ENCODE measurements at places on chromosomes 11 and 22.

GRCh38 chr11:87038235-87038977 is 672 bp downstream of the TMEM135 start:
- DNase-seq: no peak

DNA sequence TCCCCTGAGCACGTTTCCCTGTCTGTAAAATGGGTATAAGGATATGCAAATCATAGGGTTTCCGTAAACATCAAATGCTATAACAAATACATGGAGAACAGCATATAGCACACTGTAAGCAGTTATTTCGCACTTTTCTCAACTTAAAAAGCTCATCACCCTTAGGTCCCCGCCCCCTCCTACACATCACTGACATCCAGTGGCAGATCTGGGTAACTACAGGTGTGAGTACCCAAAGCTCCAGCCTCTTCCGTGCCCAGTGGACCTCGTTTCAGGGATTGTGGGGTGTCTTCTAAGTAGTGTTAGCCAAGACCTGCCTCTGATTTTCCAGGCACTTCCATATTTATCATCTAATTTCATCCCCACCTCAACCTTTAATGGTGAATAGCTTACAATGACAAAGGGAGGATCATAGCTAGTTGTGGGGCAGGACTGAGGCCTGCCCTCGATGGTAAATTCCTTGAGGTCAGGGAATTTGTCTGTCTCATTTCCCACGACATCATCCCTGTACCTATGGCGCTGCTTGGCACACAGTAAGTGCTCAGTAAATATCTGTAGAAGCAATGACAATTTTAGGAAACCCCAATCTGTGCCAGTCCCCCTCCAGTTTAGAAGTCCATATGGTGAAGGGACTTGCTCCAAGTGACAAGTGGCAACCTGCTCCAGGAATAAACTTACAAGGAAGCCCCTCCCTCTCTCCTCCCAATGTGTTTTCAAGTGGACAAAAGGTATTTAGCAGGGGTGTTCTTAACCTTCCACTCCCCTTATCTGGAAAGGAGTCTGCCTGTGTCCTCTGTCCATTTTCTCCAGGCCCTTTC is 340.5 kb downstream of the TENM4 start:
- peak; percentile 71 for DNase-seq

DNA sequence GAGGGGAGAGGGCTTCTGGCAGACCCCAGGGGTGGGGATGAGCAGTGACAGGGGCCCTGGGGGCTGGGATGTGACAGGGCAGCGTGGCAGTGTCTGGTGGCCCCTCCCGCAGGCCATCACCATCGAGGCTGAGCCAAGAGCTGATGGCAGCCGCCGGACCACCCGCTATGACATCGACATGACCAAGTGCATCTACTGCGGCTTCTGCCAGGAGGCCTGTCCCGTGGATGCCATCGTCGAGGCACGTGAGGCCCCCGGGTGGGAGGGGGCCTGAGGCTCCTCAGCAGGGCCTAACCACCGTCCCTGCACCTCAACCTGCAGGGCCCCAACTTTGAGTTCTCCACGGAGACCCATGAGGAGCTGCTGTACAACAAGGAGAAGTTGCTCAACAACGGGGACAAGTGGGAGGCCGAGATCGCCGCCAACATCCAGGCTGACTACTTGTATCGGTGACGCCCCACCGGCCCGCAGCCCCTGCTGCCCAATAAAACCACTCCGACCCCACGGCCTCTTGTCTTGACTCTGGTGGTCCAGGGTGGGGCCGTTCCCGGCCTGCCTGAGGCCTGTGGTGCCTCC is 2.6 kb upstream of the TCIRG1 start:
- no peak for DNase-seq

DNA sequence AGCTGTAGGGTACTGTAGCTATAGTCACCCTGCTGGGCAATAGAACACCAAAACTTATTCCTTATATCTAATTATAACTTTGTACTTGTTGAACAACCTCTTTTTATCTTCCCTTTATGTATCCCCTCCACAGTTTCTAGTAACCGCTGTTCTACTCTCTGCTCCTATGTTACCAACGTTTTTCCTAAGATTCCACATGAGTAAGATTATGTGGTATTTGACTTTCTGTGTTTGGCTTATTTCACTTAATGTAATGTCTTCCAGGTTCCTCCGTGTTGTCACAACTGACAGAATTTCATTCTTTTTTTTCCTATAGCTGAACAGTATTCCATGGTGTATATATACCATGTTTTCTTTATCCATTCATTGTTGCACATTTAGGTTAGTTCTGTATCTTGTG is 258.4 kb downstream of the DYNC2H1 start:
- no peak for DNase-seq

DNA sequence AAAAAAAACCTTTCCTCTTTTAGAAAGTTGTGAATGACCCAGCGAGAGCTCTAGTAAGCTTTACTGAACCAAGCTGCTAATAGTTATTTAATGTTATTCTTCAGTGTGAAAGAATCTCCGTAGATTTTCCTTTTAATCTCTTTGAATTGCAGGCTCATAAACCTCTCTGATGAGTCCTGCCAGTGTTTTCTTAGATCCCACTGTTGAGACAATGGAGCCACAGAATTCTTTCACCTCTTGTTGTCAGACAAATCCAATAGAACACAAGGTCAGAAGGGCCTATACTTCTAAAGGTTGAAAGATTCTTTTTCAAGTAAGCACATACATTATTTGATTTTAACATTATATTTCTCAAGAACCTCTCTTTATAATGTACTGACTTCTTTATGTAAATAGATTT is 52.2 kb downstream of the DNAJC24 start:
- DNase-seq: no peak

DNA sequence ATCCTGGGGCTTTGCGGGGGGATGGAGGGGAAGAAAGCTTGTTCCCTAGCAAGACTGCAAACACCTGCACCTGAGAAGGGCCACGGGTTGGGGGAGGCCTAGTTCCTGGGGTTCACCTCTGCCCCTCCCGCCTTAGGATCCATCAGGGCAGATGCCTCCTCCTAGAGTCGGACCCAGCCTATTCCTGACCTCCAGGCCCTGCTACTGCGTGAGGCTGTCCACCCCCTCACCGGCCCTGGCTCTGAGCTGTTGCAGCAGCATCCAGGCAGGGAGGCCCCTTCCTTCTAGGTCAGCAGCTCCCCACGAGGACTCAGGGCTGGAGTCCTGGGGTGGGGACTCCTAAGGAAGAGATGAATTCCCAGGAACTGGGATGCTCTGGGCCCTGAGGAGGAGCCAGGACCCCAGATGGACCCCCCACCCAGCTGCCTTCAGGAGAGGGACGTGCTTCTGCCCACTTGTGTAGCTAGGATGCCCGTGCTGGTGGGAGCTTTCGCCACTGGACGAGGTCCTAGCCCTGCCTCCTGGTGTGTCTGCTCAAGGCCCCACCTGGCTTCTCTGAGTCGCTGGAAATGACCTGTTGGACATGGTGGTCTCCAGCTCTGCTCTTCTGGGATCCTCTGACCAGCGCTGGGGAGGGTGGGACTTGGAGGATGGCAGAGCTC is 10.3 kb downstream of the MRGPRF start:
- DNase-seq: no peak

- DNase-seq: no peak
Measured at GRCh38 chr22:20904980-20905355, 12.2 kb upstream of the CRKL start.

DNA sequence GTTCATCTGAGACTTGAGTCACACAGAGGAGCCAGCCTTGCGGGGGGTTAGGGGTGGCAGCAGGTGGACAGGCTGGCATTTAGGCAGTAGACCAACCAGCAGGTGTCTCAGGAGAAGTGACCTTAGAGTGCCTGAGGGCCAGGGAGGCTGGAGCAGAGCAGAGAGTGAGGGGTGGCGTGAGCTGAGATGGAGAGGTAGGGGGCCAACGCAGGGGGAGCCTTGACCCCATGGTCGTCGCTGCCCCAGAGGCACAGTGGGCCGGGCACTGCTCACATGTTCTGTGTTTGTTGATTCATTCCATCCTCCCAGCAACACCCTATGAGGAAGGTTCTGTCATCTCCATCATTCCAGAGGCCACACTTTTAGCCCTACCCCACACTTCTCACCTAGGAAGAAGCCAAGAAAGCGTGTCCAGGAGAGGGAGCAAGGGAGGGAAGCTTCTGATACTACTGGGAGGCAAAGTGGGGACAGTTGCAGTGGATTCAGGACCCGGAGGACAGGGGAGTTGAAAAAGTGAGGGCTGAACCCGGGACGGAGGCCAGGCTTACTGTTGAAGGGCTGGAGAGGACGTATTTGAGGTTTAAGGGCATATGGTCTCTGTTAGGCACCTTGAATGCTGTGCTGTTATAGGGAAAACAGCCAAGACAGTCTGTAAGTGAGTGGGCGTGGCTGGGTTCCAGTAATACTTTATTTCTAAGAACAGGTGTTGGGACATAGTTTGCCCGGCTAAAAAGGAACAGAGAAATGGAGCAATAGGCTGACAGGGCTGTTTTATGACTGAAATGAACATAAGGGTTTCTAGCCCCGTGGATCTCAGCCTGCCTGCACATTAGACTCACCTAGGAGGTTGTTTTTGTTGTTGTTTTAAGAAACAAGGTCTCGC is 7.3 kb downstream of the SART1 start:
- no peak for DNase-seq

DNA sequence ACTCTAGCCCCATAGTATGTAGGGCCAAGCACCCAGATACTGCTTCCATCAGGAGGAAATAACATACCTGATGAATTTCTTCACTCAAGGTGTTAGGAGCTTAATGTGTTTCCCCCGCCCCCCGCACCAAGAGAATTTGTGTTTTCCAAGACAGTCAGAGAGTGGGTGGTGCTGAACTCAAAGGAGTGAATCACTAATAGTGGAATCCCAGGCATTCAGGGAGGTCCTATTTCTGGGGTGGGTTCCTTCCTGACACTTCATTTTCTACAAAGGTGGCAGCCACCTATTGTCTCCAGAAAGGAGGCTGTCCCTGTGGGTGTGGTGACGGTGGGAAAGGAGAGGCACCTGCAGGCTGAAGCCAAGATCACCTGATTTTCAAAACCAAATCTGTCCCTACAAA is 50.8 kb upstream of the ELF5 start:
- DNase-seq: peak; percentile 91

GRCh38 chr11:74611369-74611861 is 19.0 kb downstream of the POLD3 start:
- DNase-seq: peak; percentile 64

DNA sequence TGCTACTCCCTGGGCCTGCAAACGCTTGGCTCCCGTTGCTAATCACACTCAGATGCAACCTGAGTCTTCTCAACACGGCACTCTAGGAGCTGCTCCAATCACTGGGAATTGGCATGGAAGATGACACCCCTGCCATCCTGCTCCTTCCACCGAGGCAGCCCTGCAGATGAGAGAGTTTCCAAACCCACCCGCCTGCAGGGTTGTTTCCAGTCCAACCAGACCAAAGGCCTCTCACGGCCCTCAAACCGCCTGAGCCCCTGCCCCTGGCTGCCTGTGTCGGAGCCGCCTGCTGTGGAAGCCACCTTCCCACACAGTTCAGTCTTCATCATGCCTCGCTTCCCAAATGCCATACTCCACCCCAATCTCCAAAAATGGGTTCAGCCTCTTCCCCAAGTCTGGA is 36.8 kb upstream of the TP53I11 start:
- no peak for DNase-seq

DNA sequence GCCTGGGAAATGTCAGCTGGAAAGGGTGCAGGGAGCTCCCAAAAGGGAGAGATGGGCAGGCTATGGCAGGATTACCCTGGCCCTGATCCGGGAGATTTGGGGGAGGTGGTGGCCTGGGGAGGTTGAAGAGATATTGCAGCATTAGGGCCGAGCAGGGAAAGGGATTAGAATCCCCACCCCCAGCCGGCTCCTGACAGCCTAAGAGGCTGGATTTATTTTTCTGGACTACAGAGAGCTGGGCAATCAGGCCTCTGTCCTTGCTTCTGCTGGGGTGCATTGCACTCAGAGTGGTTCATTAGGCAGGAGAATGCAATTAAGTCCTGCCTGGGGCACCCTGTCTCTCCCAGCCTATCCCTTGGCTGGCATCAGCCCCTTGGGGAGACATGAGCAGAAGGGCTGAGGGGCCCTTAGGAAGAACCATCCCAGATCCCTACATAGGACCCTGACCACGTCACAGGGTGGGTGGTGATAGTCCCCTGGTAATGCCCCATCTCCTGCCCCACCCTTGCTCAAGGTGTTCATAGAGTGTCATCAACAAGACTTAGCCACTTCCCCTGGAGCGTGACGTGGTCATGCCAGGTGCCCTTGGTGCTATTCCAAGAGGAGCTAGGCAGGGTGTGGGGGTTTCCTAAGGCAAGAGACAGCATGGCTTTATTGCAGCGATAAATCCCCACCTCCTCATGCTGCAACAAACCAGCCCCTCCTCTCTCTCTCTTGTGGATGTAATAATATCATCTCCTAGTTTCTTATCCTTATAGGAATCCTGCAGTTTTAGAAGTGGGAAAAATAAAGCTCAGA is 38.4 kb upstream of the KLHL35 start:
- no peak for DNase-seq

GRCh38 chr11:21321072-21321471 is 651.7 kb downstream of the NELL1 start:
- no peak for DNase-seq

GRCh38 chr22:25483931-25484330 is 80.5 kb upstream of the GRK3 start:
- no peak for DNase-seq

DNA sequence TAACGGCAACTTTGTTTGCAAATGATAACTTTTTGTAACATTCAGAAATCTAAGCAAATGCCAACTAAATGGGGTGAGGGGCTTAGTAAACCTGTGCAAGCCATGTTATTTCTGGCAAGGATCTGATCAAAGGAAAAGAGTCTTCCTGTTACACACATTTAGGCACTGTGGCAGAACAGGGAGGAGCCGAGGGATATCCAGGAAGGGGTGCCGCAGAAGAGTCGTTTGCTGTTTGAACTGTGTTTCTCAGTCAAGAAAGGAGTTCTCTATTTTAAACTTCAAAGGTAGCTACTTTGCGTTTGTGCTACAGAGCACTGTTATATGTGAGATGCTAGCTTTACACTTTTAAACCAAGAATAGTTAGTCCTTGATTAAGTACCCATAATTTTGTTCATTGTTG is 175.5 kb downstream of the ETS1 start:
- DNase-seq: no peak

DNA sequence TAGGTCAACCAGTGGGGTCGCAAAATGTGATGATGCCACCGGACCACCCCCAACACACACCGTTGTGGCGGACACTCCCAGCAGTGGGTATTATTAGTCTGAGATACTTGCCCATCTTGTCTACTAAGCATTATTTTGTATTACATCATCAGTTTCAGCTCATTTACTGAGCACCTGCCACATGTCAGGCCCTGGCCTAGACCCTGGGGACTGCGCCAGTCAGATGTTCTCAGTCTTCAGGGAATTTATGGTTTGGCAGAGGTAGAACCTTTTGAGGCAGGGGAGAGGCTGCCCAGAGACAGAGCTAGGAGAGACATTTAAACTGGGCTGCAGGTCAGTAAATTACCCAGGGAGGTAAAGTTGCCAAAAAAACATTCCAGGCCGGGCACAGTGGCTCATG is 43.1 kb upstream of the GCAT start:
- DNase-seq: no peak

GRCh38 chr11:107259811-107260221 is 197.8 kb downstream of the CWF19L2 start:
- DNase-seq: no peak

- DNase-seq: no peak
Measured at GRCh38 chr11:112665291-112665690, 295.9 kb upstream of the NCAM1 start.

- DNase-seq: no peak
Measured at GRCh38 chr22:38925571-38926041, 31.8 kb upstream of the APOBEC3A start.

Measured in HT-29 (cell line).